RPMI8226 (cell line): ENCODE measurements at places on chromosomes 4 and X.

DNA sequence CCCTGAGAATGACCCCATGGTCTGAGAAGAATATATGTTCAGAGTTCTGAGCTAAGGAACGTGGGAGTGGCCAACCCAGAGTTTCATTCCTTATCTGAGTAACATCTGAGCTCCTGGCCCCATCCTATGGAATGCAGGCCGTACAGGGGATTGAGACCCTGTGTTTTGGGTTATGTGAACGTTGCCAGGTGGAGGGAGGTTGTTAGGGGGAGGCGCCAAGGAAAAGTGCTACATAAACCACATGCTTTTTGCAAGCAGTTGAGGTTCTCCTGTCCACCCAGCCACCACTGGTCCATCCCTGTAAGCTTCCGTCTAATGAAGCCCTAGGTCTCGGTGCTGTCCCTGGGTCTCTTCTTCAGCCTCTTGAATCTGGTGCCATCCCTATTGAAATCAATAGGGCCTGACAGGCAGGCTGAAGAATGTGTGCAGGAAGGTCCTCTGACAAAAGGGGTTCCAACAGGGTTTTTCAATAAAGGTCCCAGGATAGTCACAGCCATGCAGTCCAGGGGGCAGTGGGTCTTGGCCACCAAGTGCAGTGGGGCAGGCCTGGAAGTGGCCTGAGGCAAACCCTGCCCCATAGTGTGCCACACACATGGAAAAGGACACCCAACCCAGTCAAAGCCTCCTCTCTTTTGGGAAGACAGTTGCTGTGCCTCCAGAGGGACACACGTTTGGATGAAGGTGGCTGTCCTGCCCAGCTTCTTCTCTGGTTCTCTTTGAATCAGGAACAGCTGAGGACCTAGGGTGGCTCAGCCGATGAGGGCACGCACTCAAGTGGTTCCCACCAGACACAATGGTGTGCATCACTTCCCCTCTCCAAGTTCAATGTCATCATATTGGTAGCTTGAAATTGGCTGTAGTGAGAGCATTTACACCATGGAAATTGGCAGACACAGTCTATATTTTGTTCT lies 53.5 kb downstream of the HTRA3 start:
- no peak for DNase-seq

DNA sequence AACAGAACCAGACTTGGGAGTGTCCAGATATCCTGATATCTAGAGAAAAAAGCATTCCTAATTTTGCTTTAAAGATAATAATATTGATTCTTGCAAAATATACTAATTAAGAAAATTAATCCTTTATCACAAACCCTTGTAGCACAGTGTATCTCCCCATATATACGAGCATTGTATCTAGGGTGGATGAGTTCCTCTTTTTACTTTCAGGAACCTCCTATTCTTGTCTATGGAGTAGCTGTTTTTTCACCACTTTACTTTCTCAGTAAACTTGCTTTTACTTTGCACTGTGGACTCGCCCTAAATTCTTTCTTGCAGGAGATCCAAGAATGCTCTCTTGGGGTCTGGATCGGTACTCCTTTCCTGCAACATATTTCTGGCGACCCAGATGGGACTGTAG lies 103.9 kb downstream of the GLUD2 start:
- no peak for DNase-seq

DNA sequence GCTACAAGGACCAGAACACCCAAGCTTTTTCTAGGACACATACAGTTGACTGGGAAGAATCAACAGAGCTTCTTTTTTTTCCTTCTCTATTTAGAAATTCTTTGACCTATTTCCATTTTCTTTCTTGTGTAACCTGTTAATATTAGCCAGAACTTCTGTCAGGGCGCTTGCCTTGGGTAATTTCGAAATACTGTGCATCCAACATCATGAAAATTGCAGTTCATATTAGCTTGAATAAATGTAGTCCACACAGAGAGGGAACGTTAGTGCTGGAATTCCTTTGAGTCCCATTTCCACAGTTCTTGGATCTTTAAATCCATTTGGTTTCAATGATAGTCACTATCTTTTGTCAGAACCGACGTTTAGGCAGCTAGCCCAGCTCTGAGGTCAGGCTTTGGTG lies 141.8 kb downstream of the MXRA5 start:
- no peak for DNase-seq

DNA sequence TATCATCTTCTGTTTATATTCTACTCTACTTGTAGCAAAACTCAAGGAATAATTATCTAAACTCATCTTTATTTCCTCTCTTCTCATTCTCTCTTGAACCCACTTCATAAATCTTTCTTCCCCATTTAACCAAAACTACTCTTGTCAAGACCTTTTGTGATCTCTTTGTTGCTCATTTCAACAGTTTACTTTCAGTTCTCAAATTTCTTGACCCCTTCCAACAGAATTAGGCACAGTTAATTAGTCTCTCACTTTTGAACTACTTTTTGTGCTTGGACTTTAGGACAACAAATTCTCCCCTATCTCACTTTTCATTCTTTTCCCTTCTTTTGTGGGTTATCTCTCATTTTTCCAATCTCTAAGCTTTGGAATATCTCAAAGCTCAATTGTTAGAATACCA lies 27.4 kb upstream of the CAMK2D start:
- no peak for DNase-seq

DNA sequence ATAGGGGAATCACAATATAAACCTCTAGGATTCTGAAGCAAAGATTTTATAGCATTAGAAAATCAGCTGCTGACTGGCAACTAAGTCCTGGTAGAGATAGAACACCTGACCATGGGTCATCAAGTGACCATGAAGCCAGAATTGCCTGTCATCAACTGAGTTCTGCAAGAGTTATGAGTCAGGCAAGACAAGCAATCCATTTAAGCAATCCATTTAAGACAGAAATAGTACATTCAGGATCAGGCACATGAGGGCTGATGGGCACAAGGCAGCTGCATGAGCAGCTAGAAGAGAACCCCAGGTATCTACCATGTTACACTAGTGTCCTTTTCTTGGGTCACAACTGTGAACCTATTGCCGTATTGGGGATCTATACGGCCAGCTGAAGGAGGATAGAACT lies 98.9 kb downstream of the SPRY1 start:
- no peak for DNase-seq

GRCh38 chrX:42783451-42783850 lies 5.5 kb upstream of the PPP1R2C start:
- DNase-seq, result no peak

GRCh38 chr4:36288731-36289426 lies 7.5 kb downstream of the DTHD1 start:
- no peak for DNase-seq
